GM20000 (cell line): ENCODE measurements at places on chromosomes 16 and 17.

DNA sequence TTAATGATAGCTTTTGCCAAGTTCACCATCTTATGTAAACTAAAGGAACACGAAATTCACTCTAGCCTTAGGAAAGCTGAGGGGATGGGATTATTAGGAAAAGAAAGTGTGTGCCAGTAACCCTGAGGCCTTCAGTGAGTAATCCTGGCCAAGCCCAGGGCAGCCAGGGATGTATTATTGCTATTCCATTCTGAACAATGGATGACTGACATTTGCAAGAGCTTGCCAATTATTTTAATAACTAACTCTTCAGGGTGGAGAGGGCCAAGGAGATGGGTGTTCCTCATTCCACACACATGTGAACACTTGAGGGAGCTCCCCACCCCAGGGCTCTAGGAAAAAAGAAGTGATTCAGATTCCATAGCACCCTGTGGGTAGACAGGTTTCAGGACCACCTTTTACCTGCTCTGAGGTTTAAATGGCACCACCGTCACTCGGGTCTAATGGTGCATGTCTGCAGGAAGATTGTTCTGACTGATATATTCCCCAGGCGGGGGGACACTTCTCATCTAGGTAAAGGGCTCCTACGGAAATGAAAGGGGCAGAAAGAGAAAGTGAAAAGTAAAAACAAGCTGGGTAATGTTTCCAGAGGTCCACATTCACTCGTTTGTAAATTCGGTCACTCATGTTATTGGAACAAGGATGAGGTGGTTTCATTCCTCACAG is 41.5 kb downstream of the TK2 start:
- DNase-seq: no peak

DNA sequence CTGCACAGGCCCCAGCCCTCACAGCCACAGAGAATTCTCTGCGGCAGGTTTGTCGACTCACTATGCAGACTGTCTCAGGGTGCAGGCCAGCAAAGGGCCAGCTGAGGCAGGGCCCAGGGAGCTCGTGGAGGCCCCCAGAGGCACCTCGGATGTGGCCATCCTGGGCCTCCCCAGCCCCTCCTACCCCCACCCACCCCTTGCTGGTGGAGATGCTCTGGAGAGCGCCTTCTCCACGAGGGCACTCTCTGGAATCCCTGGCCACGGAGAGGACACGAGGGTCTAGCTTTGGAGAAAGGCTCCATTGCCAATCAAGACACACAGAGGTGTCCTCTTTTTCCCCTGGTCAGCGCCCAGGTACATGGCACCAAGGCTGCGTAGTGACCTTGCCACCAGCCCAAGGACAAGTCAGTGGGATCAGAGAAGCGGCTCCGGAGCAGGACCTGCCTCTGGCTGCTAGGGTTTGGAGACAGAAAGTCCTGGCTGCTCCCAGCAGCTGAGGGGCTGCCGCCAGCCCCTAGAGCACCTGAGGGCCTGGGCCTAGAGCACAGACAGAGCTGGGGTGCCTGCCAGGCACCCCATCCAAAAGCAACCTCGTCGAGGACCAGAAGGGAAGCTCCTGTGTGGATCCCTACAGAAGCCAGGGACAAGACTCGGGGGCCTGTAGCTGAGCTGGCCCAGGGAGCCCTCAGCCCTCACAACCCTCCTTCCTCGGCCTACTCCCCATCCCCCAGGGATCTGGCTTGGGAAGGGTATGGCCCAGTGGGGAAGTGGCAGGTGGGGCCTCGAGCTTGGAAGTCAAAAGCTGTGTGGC is 18.7 kb downstream of the ARL2BP start:
- DNase-seq: no peak

DNA sequence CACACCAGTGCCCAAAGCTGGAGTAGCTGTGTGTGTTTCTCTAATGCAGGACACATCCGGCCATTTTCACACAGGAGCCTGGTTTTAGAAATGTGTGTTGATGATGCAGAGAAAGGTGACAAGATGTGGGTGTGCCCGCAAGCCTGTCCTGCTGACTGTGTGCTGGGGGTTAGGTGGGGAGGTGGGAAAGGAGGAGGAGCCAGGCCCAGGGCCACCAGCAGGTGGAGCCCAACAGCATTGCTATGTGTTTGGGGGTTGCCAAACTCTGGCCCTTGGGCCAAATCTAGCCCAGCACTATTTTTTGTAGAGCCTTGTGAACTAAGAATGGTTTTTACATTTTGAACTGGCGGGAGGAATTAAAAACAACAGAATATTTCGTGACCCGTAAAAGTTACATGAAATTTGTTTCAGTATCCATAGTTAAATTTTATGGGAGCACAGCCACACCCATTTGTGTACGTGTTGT is 61.7 kb upstream of the LGALS9 start:
- DNase-seq: peak; percentile 58

GRCh38 chr16:53090286-53090590 is 35.4 kb downstream of the CHD9 start:
- DNase-seq: no peak

GRCh38 chr17:76365256-76365903 is 11.7 kb upstream of the PRPSAP1 start:
- no peak for DNase-seq

GRCh38 chr17:28744104-28744971 is 527 bp downstream of the TRAF4 start:
- peak; percentile 80 for DNase-seq

GRCh38 chr17:74042744-74043486 is 160.6 kb upstream of the RPL38 start:
- no peak for DNase-seq

DNA sequence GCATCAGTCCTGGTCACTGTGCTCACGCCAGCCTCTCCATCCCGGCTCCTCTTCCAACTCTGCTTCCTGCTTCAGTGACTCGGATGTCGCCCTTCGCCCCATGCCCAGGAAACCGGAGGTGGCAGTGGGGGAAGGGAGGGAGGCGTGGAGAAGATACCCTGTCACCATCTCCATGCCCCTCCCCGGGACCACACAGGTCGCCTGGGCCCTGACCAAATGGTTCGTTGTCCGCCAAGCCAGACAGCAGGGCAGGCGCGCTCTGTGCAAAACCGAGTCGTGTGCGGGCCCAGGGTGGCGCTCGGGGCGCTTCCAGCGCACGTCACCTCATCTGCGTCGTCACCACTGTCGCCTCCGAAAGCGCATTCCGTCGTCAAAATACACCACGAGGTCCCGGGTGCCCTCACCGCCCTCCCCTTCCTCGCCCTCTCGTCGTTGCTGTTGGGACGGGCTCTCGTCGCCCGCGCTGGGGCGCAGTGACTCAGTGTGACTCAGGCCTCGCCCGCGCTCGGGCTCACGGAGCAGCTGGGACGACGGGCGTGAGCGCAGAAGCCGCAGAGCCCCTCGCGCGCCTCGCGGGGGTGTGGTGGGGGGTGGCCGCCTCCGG is 39.2 kb downstream of the ZNF778 start:
- peak; percentile 54 for DNase-seq

- no peak for DNase-seq
Measured at GRCh38 chr17:74385201-74385600, 17.9 kb downstream of the GPR142 start.

- DNase-seq: no peak
Measured at GRCh38 chr17:75723171-75723930, 2.1 kb downstream of the ITGB4 start.

DNA sequence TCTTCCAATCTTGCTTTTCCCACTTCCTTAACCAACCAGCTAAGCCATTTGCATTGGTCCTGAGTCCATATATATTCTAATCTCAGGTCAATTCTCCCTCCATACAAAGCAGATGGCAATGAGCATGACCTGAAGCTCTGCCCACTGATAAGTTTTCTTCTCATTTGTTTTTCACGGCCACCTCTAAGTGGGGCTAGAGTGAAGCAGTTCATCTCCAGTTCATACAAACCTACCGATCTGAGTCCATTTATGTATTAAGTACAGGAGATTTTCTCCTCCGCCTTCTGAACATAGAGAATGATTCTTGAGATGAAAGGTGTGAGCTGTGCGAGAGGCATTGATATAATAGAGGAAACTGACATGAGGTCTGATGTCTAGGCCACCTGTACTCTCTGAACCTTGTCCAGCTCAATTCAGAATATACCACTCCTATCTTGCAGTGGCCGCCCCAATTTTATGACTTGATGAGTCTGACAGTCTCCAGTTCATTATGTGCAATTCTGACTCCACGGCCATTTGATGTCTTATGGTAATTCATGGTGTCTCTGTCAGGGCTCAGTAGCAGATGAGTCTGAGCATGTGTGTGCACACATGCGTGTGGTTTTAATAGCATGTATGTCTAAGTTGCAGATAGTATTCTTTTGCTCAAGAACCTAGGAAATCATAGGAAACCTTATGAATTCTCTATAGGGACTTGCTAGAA is 329.8 kb downstream of the PMP22 start:
- no peak for DNase-seq

GRCh38 chr17:19269106-19269505 is 31.9 kb downstream of the EPN2 start:
- DNase-seq: no peak

- DNase-seq: no peak
Measured at GRCh38 chr16:55184052-55184451, 140.0 kb upstream of the IRX6 start.

DNA sequence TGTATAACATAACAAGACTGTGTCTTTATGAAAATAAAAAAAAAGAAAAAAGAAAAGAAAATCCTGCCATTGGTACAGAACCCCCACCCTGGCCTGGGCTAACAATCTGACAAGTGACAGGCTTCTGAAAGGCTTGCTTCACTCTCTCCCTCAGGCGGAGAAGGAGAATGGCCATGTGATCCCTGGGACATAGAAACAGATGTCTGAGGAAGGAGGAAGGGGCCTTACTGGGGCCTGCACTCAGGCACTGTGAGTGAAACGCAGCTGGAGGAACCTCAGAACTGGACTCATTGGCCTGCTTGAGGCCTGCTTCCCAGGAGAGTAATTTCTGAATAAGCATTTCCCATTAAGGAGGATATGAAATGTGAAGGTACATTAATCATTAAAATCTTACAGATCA is 17.5 kb downstream of the MAP3K14 start:
- no peak for DNase-seq

DNA sequence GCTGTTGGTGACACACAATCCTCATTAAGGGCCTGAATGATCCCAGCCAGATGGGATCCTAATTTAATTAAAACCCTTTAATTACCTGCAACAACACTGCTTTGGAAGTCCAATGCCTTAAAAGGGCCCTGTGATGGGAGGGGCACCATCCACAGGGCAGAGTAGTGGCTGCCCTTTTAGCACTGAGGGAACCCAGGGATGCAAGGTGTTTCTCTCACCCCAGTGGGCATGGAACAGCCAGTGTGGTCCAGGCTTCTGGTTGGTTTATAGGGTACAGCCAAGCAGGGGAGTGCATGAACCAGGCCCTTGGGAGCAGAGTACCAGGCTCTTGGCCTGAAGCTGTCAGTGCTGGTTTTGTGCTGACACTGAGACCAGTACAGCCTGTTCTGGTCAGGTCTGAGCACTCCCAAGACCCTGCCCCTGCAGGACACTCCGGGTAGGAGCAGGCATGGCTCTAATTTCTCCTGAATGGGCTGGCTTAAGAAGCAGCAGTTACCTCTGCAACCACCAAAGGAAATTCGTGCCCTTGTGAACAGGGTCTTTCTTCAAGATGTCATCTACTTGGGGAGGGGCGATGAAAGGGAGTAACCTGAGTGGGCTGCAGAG is 9.9 kb downstream of the NXPH3 start:
- no peak for DNase-seq

DNA sequence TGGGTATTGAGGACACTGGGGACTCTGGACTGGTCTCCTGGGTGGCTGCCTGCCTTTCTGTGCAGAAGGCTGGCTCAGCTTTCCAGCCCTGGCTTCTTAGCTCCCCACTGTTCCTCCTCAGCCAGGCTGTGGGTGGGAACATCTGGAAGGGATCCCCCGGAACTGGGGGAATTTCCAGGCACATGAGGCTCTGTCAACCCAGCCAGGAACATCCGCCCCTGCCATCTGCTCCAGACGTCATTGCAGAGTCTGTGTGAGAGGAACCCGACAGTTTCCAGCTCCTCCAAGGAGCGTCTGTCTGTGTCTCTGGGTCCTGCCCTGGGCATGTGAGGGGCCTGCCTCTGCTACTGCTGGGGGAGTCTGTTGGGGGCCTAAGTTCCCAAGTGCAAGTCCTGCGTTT is 36.2 kb upstream of the CRHR1 start:
- no peak for DNase-seq

- DNase-seq: no peak
Measured at GRCh38 chr16:29156511-29156910, 171.7 kb downstream of the LAT start.

DNA sequence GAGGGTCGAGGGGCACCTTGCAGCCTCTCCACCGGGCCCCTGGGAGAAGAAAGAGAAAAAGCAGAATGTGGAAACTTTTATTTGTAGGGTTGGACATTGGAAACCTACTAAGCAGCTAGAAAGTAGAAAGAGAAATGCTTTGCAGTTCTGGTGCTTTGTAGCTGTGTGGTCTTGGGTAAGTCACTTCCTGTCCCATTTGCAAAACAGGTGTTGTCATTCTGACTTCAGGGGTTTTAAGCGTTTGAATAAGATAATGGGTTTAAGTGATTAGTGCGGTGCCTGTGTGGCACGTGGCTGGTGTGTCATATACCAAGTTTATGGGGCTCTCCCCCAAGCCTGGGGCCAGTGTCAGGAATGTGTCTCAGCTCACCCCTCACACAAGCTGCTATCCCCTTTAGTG is 1.6 kb downstream of the CA4 start:
- DNase-seq: peak; percentile 63

- no peak for DNase-seq
Measured at GRCh38 chr16:9969580-9969979, 212.6 kb downstream of the GRIN2A start.

- DNase-seq: peak; percentile 41
Measured at GRCh38 chr16:24540602-24541210, 1.3 kb downstream of the RBBP6 start.

DNA sequence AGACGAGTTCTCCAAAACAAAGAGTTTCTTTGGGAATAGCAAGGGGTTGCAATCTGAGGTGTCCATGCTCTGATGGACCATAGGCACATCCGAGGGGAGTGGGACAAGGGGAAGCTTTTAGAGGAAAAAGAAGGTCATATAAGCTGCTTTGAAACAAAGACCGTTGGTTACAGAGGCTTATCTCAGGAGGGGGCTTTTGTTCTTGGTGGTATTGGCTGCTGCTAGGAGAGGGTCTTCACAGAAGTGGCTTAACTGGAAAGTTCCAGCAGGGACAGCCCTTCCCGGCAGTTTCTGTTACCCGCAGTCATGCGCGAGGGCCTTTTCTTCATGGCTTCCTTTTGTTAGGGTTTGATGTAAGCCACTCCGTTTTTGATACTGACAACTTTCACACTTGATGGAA is 76.0 kb downstream of the RAP1GAP2 start:
- DNase-seq: no peak

GRCh38 chr17:34371405-34372100 is 8.5 kb upstream of the CCL1 start:
- DNase-seq: no peak
